Suprapubic skin (tissue), 4 donors: ENCODE measurements at places on chromosomes 5 and 9.
A peak's percentile ranks its signal among the peaks of the same experiment; 100 is the strongest.

DNA sequence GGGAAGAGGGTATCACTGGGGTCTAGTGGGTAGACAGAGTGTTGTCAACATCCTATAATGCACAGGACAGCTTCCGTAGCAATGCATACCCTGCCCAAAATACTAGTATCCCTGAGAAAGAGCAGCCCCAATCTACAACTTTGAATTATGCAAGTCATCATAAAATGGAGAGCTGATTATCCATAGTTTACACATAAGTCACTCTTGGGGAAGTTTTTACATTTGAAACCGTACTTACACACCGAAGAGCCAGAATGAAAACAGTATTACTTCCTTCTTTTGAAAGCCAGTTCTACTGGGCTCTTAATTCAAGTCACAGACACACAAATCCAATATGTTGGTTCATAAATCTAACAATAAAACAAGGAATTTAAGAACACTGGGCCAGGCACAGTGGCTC lies 21.6 kb downstream of the RNF145 start:
- H3K4me3 ChIP-seq, result no peak overlapping the region
- no peak for DNase-seq
- H3K4me1 ChIP-seq, result peaks cover 14% of the 10 kb centered on the region
- no peaks in the 10 kb centered on the region for H3K27me3 ChIP-seq
- H3K27ac ChIP-seq, result no peak overlapping the region
- H3K36me3 ChIP-seq, result peaks cover 16% of the 10 kb centered on the region

GRCh38 chr9:6134661-6135180 lies 80.9 kb upstream of the IL33 start:
- no peaks in the 10 kb centered on the region for H3K4me1 ChIP-seq
- H3K27me3 ChIP-seq, result no peaks in the 10 kb centered on the region
- H3K27ac ChIP-seq, result no peak overlapping the region
- no peaks in the 10 kb centered on the region for H3K36me3 ChIP-seq
- no peak overlapping the region for H3K4me3 ChIP-seq

DNA sequence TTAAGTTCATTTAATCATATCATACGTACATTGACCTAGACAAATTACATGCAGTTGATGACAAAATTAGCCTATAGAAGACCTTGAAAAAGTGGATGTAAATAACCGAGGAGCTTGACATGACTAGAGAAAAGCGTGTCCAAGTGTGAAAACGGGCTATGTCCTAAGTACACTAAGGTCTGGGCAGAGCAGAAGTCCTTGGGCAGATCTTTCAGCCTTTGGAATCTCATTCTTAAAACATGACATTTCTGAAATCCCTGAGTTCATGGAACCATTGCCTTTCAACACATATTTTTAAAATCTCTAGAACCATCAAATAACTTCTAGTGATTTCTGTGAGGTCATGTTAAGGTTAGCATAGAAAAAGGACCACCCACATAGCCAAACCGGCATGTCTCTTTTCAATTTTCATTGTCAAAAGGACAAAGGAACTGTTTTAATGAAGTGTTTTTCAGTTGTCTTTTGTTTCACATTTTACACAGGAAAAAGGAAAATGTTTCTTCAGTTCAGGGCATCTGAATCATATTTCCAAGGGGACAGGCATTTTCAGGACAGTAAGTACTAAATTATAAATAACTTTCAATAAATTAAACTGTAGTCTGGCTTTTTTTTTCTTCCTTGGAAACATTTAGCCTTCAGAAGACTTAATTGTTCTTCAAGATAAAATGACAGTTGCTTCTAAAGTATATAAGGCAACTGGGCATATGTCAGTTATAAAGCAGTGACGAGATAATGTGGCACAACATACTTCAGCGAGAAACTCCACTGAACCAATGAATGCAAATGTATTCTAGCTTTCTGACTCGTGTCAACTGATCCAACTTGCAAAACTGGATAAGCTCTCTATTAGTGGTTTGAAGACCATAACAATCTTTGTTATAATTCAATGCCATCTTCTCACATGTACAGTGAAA lies 416.8 kb downstream of the NFIB start:
- no peak overlapping the region for H3K4me3 ChIP-seq
- H3K36me3 ChIP-seq, result no peaks in the 10 kb centered on the region
- peaks cover 38% of the 10 kb centered on the region for H3K4me1 ChIP-seq
- no peak for DNase-seq
- H3K27me3 ChIP-seq, result no peaks in the 10 kb centered on the region

GRCh38 chr9:97853844-97854695 lies 1.0 kb downstream of the FOXE1 start:
- peaks cover 100% of the 10 kb centered on the region for H3K27me3 ChIP-seq
- peaks cover 40% of the 10 kb centered on the region for H3K4me1 ChIP-seq
- peak overlapping the region; percentile 50 for H3K4me3 ChIP-seq
- no peak for DNase-seq
- H3K36me3 ChIP-seq, result no peaks in the 10 kb centered on the region

DNA sequence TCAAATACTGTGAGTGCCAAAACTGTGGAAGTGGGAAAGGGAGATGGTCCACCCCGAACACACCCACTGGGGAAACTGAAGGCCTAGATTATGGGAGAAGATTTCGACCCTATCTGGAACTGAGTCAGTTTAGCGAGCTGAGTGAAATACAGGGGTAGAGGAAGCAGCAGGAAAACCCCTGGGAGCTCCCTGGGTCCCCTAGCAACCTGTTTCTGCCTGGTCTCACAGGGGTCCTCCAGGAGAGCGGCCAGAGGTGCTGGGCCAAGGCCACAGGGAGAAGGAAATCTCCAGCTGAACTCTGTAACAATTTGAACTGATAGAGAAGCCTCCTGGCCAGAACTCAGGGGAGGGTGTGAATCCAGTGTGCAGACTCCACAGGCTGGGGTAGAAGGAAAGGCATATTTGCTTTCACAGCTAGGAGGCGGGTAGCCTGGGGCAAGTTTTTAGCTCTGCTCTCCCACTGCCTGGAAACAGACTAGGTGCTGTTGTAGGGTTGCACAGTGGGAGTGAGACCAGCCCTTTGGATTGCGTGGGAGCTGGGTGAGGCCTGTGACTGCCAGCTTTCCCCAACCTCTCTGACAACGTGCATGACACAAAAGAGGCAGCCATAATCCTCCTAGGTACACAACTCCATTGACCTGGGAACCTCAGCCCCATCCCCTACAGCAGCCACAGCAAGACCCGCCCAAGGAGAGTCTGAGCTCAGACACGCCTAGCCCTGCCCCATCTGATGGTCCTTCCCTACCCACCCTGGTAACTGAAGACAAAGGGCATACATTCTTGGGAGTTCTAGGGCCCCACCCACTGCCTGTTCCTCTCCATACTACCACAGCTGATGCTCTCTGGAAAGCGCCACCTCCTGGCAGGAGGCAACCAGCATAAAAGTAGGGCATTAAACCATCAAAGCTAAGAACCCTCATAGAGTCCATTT lies 78.8 kb upstream of the GPBP1 start:
- H3K36me3 ChIP-seq, result no peaks in the 10 kb centered on the region
- H3K27me3 ChIP-seq, result no peaks in the 10 kb centered on the region
- H3K4me3 ChIP-seq, result no peak overlapping the region
- no peak for DNase-seq

DNA sequence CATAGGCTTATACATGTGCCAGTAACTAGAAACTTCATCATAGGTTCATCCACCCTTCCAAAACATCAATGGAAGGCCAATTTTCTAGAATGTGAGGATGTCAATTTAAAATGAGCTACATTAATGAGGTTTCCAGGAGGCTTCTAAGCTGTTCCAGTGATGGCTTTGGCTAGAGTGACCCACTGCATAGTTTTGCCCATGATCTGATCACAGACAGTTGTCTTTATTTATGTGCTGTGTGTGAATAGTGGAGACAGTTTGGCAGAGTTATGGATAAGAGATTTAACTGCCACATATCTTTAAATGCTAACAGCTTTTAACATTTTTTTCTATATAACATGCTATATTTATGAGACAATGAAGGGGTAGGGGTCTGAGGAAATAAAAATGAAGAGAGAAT lies 139.0 kb upstream of the ZNF462 start:
- DNase-seq, result no peak
- no peak overlapping the region for H3K4me3 ChIP-seq
- H3K27ac ChIP-seq, result no peak overlapping the region
- no peaks in the 10 kb centered on the region for H3K27me3 ChIP-seq
- no peaks in the 10 kb centered on the region for H3K36me3 ChIP-seq

DNA sequence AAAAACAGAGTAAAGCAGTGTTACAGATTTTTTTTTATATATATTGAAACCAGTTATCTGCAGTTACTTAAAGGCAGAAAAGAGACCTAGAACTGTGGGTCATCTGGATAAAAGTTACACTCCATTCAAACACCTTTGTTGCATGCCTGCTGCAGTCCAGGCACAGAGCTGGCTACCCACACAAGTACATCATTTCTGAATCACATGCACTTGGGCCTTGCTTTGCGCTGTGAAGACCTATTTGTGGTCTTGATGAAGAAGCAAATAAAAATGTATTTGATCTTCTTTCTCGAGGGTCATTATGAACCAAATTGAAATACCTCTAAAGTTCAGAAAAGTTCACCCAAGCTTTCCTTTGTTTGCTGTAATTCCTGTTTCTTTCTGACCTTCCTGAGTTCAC lies 503.0 kb upstream of the ZNF608 start:
- H3K27ac ChIP-seq, result no peak overlapping the region
- H3K27me3 ChIP-seq, result no peaks in the 10 kb centered on the region
- no peaks in the 10 kb centered on the region for H3K36me3 ChIP-seq
- no peak for DNase-seq

- no peak for DNase-seq
- peaks cover 5% of the 10 kb centered on the region for H3K4me1 ChIP-seq
- no peak overlapping the region for H3K27ac ChIP-seq
- no peaks in the 10 kb centered on the region for H3K27me3 ChIP-seq
Observed at GRCh38 chr9:112280904-112281303, 52.5 kb downstream of the PTBP3 start.

DNA sequence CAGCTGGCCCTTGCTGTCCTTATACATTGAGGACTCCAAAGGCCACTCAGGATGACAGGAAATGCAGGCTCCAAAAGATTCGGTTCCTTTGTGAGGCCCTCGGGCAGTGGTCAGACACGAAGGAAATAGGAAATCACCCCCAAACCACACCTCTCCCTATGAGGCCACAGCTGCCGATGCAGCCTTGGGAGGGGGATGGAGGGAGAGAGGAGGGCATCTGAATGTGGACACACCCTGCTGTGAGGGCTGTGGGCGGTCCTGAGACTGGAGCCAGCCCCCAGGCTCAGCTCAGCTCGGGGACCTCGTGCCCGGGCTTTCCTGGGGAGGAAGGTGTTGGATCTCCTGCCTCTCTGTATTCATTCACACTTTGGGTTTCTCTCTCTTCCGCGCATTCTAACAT lies 2.7 kb upstream of the CLPTM1L start:
- DNase-seq, result no peak
- no peak overlapping the region for H3K4me3 ChIP-seq
- no peaks in the 10 kb centered on the region for H3K27me3 ChIP-seq
- no peak overlapping the region for H3K27ac ChIP-seq
- peaks cover 23% of the 10 kb centered on the region for H3K4me1 ChIP-seq

GRCh38 chr5:19565466-19565865 lies 422.5 kb downstream of the CDH18 start:
- no peaks in the 10 kb centered on the region for H3K36me3 ChIP-seq
- H3K4me3 ChIP-seq, result no peak overlapping the region
- no peaks in the 10 kb centered on the region for H3K4me1 ChIP-seq

GRCh38 chr5:132049093-132049492 lies 11.4 kb upstream of the IL3 start:
- no peaks in the 10 kb centered on the region for H3K27me3 ChIP-seq
- DNase-seq, result no peak
- H3K4me3 ChIP-seq, result no peak overlapping the region
- H3K36me3 ChIP-seq, result no peaks in the 10 kb centered on the region
- no peaks in the 10 kb centered on the region for H3K4me1 ChIP-seq

- H3K36me3 ChIP-seq, result no peaks in the 10 kb centered on the region
- no peak overlapping the region for H3K27ac ChIP-seq
- no peak overlapping the region for H3K4me3 ChIP-seq
- no peak for DNase-seq
- H3K4me1 ChIP-seq, result no peaks in the 10 kb centered on the region
Observed at GRCh38 chr5:118233606-118234005, 754.7 kb downstream of the DTWD2 start.

GRCh38 chr5:160787240-160787639 lies 64.8 kb downstream of the ATP10B start:
- no peak overlapping the region for H3K27ac ChIP-seq
- H3K4me3 ChIP-seq, result no peak overlapping the region
- no peaks in the 10 kb centered on the region for H3K36me3 ChIP-seq
- no peaks in the 10 kb centered on the region for H3K4me1 ChIP-seq

DNA sequence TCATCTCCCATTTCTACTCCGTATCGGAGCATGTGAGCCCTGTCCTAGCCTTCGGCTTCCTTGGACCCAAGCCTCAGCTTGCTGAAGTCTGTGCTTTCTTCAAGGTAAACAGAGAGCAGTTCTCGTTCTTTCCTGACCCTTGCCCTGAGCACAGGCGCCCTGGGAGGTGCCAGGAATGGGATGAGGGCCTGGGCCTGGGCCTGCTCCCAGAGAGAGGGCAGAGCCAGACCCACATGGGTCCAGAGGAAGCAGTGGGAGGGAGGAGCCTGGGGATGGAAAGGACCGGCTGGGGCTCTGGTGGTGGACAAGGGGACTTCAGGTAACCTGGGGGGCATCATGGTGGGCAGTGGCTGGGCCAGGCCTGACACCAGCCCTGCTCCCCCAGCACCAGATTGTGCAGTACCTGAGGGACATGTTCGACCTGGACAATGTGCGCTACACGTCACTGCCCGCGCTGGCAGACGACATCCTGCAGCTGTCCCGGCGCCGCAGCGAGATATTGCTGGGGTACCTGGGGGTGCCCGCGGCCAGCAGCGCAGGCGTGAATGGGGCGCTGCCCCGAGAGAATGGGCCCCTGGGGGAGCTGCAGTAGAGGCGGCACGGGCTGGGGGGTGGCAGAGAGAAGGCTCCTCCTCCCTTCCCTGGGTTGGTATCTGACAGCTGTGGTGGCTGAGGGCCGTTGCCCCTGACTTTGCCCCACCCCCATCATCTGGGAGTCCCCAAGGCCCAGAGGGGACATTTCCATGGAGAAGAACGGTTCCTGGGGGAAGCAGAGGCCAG lies 10.9 kb upstream of the DOLPP1 start:
- H3K4me1 ChIP-seq, result no peaks in the 10 kb centered on the region
- no peak overlapping the region for H3K27ac ChIP-seq
- no peak overlapping the region for H3K4me3 ChIP-seq

- H3K27me3 ChIP-seq, result no peaks in the 10 kb centered on the region
- H3K27ac ChIP-seq, result peak overlapping the region; percentile 87
- H3K4me1 ChIP-seq, result peaks cover 53% of the 10 kb centered on the region
- H3K4me3 ChIP-seq, result peak overlapping the region; percentile 46
- H3K36me3 ChIP-seq, result peaks cover 7% of the 10 kb centered on the region
Observed at GRCh38 chr9:2158766-2159430, 143.8 kb downstream of the SMARCA2 start.
